ENCODE measurements at places on chromosomes 11 and 22. TPM values are rescaled to one million over a fixed set of nuclear protein-coding genes. Genes with fewer than 3 reads are reported as not detected.

Gene CTTN
- 227 TPM for total RNA-seq

Gene POU2AF2
- not detected for total RNA-seq

Gene OR10D3
- total RNA-seq, result not detected

Gene ATG13
- 59.5 TPM for total RNA-seq

Gene RFPL3
- not detected for total RNA-seq

Gene OR4A16
- not detected for total RNA-seq

Gene SHISAL1
- 4.9 TPM for total RNA-seq

Gene OR4C5
- total RNA-seq, result not detected

Gene OR52I2
- not detected for total RNA-seq

Gene CARD10
- 16.7 TPM for total RNA-seq

Gene OR4X2
- total RNA-seq, result not detected

Gene TSKU
- 98.6 TPM for total RNA-seq

Gene LRRC32
- total RNA-seq, result 0.20 TPM

Gene MMP3
- not detected for total RNA-seq

Gene ART5
- not detected for total RNA-seq

Gene HORMAD2
- not detected for total RNA-seq

Gene POU2AF3
- 1.2 TPM for total RNA-seq

Gene MMP1
- total RNA-seq, result 1.1 TPM

Gene CBLIF
- total RNA-seq, result not detected

Gene MMP8
- not detected for total RNA-seq

Gene SYT12
- total RNA-seq, result 13.3 TPM

Gene CBX6
- 20.3 TPM for total RNA-seq

Gene SEC14L6
- not detected for total RNA-seq

Gene ADM
- 95.8 TPM for total RNA-seq

Gene TMEM184B
- 26.4 TPM for total RNA-seq

Gene MAJIN
- not detected for total RNA-seq

Gene FAM181B
- 0.06 TPM for total RNA-seq

Gene OR52N4
- total RNA-seq, result not detected

Gene NNMT
- 352 TPM for total RNA-seq

Gene CARNS1
- 0.08 TPM for total RNA-seq

Gene FIBIN
- not detected for total RNA-seq
